Stimulated activated naive CD8-positive, alpha-beta T cell treated with anti-CD3 and anti-CD28 coated beads, Interleukin-15, amount 100 ng/mL, for 72 hours (primary cell): ENCODE measurements at places on chromosomes 11 and 22.

GRCh38 chr22:48605856-48606481 is 1221.7 kb downstream of the BRD1 start:
- DNase-seq: no peak

GRCh38 chr11:10918698-10919097 is 60.8 kb upstream of the ZBED5 start:
- no peak for DNase-seq

DNA sequence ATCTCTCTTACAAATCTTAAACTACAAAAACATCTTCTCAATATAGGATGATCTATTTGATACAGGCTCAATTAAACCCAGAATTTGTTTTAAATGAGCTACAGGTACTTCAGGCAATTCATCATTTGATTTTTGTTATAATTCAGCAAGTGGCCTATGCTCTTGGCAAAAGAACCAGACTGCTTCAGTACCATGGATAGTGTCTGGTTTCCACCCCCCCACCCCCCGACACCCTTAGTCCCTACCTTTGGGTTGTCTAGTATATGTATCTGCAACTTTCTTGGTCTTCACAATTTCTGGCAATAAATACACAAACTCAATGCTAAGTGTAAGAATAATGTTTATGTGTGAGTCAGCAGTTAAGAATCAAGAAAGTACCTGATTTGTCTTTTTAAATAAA is 97.3 kb upstream of the API5 start:
- no peak for DNase-seq

DNA sequence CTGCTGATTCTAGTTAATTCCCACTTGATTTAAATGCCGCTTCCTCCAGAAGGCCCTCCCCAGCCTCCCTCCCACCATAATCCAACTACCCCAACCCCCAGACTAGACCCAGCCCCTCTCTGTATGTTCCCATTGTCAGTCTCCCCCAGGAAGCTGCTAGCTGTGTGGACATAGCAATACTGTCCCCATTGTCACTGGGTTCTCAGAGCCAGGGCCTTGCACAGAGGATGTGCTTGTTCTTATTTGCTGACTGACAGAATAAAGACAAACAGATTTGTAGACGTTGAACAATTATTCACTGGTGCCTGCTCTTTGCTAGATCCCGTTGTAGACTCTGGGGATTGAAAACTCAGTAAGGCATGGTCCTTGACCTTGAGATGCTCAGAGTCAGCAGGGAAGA is 45.7 kb upstream of the NAV2 start:
- no peak for DNase-seq

- no peak for DNase-seq
Observed at GRCh38 chr11:66600631-66601233, 7.7 kb downstream of the CCS start.

GRCh38 chr11:86869966-86870570 is 69.7 kb downstream of the PRSS23 start:
- DNase-seq: peak; percentile 25
